ENCODE measurements at places on chromosomes 1 and 21.

DNA sequence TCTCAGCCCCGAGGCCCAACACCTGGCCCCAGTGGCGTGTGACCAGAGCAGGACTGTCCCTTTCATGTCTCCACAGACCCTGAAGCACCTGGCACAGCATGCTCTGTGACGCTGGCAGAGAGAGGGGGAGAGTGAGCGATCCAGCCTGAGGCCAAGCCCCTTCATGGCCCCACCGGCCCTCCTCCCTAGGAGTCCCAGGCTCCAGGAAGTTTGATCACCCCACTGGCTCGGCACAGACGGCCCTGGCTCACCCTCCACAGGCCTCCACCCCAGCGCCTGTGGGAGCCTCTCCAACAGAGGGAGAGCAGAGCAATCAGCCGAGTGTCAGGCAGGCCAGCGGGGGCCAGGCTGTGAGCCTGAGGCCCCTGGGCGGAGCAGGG, 11.0 kb downstream of the SH3BGRL3 start:
- no peak for DNase-seq

DNA sequence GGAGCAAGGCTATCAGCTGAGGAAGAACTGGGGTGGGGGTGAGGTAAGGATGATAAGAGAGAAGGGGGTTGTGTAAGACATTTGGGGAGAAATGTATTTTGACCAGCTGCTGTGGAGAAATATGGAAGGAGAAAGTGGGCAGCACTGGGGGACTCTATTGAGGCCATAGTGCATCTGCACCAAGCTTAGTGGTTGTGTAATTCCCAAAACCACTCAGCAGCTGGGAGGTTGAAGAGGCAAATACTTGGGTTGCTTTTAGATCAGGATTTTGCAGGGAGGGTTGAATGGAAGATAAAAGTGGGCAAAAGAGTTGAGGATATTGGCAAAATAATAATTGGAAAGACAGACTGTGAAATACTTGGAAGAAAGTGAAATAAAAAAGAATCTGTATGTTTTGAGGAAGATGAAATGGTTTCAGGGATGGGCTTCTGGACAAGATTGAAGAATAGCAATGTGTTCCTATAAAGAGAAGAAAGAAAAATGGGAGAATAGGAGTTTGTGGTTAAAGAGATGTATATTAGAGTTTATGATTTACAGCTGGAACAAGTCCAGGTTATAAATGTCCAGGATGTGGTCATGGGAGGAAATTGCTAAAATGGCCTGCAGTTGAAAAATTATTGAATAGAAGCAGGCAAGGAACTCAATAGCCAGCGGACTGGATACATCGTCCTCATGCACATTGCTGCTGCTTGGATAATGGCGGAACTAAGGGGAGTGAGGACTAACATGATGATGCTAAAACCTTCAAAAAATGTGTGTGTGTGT, 162.7 kb downstream of the DNM3 start:
- no peak for DNase-seq

DNA sequence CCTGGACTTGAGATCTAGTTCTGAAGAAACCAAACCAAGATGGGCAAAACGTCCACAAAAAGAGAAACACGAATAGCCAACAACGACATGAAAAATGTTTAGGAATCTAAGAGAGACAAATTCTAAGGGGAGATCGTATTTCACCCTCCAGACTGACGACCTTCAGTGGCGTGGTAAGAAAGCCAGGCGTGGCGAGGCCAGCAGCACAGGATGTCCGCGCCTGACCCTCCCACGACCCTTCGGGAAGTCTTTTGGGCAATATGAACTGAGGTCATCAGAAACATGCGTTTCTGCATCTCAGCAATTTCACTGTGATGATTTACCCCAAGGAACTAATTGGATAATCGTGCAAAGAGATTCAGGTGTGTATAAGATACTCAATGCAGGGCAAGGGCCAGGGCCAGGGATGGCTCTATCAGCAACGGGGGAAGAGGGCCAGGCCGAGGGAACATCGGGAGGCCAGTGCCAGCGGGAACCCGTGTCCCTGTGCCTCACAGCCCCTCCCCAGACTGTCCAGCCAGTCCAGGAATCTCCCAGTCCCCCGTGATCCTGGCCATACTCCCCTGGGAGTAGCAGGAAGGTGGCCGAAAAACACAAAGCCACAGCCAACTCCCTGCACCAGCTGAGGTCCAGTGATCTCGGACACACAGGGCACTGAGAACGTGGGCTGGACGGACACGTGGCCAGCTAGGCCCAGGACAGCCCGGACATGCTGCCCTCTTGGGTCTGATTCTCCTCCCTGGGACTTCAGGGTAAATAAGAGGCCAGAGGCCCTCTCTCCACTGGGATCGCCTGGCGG, 53.6 kb upstream of the ADARB1 start:
- no peak for DNase-seq

- DNase-seq: no peak
Measured at GRCh38 chr1:112805155-112805853, 90.2 kb upstream of the PPM1J start.

DNA sequence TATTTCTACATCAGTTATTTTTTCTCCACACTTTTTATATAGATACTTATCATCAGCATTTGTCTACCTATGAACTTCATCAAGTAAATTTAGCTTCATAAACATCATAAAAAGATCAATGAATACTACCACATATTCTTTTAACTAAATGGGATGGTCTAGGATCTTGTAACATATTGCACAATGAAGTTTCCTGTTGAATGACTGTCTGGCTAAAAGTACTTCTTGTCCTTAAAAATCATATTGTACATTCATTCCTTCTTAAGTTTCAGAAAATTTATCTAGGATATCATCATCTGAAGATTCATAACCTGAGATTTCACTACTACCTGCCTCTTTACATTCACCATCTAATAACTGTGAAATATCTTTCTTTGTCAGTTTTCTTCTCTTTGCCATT, 69.0 kb downstream of the MAGI3 start:
- DNase-seq: no peak

- peak; percentile 39 for DNase-seq
Measured at GRCh38 chr1:1347663-1348419, 1.4 kb downstream of the DVL1 start.

Measured in AG08395 (cell line).